Putamen (tissue), 1 donor: ENCODE measurements at places on chromosomes 2 and 18.

DNA sequence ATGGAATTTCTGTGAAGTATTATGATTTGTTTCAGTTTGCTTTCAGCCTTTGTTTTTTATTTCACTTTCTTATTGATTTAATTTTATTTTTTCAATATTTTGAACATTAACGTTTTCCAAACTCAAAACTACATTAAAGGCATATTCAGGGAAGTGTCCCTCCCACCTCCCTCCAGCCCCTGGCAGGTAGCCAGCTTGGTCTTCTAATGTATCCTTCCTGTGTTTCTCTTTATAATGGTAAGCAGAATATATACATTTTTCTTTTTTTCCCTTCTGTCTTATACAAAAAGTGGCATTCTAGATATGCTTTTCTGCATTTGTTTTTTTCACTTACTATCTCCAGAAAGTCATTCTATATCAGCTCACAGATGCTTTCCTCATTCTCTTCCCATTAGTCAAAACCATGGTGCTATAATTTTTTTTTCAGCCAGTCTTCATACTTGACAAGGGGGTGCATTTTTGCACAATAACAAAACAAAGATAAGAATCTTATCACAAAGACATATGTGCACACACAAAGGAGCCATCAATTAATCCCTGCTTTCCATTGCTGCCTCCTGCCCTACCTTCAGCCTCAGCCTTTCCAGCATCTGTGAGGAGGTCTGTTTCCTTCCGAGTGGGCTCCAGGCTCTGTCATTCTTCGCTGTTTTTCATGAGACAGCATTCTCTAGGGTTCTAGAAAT is 33.7 kb upstream of the TMEM177 start:
- DNase-seq: no peak

GRCh38 chr18:6401687-6402086 is 13.0 kb downstream of the L3MBTL4 start:
- DNase-seq: no peak

GRCh38 chr18:58349650-58350049 is 279.2 kb downstream of the ALPK2 start:
- DNase-seq: peak; percentile 47

GRCh38 chr18:49447810-49448745 is 12.4 kb downstream of the DYM start:
- DNase-seq: no peak

GRCh38 chr2:119706221-119706620 is 27.2 kb downstream of the TMEM177 start:
- no peak for DNase-seq

GRCh38 chr18:79952996-79953559 is 1.6 kb upstream of the SLC66A2 start:
- no peak for DNase-seq

DNA sequence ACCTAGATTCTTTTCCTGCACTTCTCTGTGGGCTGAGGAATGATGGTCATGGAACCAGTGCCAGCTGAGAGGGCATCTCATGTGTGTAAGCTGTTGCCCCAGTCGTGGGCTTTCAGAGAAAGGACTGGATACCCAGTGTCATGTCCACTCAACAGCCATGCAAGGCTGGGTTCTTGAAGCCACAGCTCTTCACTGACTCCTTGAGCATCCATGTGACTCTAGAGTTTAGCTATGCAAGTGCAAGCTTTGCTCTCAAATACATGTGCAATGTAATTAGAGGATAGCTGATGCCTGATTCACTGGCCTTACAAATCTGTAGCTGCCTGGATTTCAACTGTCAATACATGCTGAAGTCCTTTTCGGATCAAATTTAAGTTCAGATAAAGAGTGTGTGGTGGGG is 46.8 kb upstream of the EML6 start:
- DNase-seq: no peak

DNA sequence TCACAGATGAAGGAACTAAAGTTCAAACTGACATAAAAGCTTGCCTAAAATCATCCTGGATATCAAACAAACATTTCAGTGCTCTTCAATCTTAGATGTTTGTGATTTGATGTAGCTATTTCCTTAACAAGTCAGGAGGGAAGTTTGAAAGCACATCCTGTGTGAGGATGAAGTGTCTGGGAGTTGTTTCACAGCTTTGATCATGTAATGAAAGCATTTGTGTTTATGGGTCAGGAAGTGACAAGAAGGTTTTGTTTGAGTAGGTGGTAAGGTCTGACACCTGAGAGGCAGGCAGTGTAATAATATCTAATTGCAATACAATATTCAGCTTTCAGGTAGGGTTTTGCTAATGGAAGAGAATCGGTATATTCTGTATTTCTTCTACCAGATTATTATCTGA is 26.0 kb upstream of the CSRNP3 start:
- no peak for DNase-seq

- DNase-seq: peak; percentile 34
These were observed 54.1 kb downstream of the ATP8B1 start for GRCh38 chr18:57748770-57749603.

- no peak for DNase-seq
These were observed 124.9 kb downstream of the L3MBTL4 start for GRCh38 chr18:6289843-6290242.

DNA sequence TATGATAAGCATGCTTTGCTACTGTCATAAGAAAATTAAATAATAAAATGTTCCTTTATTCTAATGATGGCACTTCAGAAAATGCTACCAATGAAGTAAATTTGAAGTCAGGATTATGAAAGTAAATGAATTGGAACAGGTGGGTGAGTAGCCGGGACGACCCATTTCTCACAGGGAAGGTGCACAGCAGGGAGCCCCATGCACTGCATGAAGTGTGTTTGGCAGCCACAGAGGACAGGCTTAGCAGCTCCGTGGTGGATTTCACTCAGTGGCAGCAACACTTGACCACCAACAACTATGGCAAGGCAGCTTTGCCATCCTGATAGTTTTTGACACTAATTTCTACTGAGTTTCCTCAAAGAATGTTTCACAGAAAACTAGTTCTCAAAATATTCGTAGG is 146.3 kb downstream of the ATL2 start:
- DNase-seq: no peak

- DNase-seq: no peak
These were observed 9.4 kb downstream of the FAM124B start for GRCh38 chr2:224392545-224392944.

DNA sequence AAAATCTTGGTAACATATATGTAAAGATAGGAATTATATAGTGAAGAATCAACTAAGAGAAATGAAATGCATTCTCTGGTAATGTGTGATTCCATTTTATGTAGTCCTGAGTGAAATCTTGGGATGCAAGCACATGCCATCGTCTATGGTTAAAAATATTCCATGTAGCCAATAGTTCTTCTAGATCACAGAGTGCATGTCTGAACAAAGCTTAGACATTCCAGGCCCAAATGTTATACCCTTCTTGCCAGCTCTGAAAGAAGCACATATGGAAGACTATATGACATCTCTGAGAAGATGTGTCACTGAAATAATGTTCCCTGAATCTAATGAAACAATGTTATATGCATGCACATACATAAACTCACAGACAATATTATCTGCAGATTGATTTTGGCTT is 92.3 kb upstream of the TFPI start:
- no peak for DNase-seq

DNA sequence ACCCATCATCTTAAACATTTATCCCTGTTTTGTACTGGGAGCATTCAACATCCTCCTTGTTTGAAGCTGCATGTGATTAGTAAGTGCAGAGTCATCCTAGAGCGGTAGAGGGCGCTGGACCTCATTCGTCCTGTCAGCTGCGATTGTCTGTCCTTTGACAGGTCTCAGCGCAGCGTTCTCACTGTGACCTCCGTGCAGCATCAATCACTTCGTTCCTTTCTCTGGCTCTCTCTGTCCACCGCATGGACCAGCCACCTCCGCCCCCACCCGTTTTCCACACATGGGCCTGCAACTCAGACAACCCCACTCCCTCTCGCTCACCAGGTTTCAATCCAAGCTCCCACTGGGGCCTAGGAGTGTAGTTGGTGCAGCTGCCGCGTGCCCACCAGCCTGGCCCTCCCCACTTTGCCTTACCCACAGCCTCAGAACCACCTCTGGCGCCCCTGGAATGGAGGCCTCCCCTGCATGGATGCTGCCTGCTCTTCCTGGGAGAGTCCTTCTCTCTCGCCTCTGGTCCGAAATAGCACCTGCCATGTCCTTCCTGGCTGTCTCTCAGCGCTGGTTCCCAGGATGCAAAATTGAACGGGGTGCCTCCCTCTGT is 90.5 kb downstream of the NDUFA10 start:
- peak; percentile 74 for DNase-seq

DNA sequence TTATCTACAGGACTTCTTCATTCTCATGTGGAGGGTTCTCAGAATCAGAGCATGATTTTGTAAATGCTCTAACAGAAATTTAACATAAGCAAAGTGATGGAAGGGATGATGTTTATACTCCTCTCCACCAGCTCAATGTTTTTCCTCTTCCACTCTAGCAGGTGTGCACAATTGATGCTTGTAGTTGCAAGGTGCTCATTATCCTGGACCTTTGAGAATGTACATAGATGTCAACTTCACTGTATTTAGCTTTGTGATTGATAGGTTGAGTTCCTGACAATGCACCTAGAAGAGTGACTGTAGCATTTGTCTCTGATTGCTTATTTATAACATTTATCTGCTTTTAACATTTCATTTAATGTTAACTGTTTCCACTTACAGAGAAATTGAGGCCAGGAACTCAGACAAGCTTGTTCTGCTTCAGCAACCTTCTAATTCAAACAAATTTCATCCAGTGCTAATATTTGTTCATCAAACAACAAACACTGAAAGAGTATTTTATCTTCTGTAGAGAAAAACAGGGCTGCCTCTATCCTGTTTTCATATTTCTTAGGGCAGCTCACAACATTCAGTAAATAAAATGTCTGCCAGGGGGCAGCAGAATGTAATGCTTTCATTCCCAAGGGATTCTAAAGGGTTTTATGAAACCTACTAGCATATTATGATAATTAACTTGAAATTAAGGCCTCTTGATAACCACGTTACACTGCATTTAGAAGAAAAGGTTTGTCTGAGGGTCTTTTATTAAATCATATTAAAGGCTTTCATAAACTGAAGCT is 127.9 kb upstream of the NOL4 start:
- peak; percentile 0 for DNase-seq

GRCh38 chr18:22063102-22063501 is 106.3 kb upstream of the GATA6 start:
- no peak for DNase-seq

DNA sequence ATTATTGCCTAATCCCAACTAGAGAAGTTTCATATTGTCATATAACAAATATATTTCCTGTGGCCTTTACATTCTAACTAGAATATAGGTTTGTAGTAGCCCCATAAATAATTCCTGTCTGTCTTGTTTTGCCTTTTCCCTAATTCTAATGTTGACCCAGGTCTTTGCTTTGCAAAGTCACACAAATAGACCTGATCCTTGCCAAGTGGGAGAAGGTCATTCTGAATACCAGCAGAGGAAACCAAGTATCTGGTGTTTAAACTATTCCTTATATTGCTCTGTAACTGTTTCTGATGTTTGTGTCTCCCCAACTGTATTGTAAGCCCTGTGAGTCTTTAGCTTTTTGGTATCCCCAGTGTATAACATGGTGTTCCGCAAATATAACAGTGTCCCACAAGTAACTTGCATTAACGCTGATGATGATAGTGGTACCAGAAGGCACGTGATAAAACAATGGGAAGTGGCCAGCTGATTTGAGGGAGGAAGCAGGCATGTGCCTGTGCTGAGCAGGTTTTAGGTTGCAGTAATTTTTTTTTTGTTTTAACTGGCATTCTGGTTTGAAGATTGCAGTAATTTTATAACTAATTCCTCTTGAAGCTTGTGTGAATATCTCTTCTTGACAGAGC is 11.1 kb downstream of the HADHB start:
- DNase-seq: no peak

- DNase-seq: peak; percentile 49
These were observed 125.6 kb downstream of the SOCS6 start for GRCh38 chr18:70414315-70414900.

DNA sequence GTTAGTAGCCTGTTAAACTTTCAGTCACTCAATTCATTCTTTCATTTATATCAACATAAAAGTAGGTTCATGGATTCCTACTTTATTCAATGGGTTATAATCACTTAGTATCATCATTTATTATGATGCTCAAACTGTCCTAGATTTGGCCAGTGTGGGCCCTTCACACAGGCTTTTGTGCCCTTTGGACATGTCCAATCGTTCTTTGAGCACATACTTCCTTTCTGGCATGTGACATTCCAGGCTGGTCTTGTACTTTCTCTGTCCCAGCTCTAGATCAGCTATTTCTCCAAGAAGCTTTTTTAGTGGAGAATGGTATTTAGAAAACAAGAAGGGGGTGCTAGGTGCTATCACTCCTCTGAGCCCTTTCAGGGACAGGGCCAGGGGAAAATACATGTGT is 11.5 kb downstream of the POLR1A start:
- DNase-seq: no peak

DNA sequence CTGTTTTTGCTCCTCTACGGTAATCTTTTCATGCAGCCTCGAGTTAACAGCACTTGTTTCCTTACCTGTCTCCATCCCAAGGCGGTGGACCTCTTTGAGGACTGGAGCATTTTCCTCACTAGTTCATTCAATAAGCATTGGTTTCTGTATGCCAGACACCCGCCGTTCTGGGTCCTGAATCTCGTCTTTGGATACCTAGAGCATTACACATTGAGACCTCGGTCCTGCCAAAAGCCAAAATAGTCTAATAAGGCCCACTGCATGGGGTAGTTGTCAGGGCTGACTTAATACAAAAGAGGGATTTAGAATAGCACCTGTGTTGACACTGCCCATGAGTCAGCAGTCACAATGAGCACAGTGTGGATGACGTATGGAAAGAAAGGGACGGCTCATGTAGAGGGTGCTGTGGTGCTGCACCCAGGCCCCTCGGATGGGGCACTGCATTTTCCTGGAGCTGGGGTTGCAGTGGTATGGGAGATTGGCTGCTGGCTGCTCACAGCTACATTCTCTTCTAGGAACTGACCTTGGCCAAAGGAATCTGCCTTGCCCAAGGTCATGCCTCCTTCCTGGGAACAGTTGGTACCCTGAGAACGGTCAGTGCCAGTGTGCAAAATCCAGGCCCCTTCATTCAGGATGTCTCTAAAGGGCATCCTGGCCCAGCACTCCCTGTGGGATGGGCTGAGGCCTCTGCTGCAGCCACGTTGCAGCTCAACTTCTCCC is 126.9 kb upstream of the NCK2 start:
- no peak for DNase-seq

GRCh38 chr2:67384123-67384822 is 12.9 kb upstream of the ETAA1 start:
- DNase-seq: no peak

GRCh38 chr18:61535401-61535800 is 202.2 kb downstream of the CDH20 start:
- no peak for DNase-seq

- DNase-seq: no peak
These were observed 34.0 kb upstream of the SESTD1 start for GRCh38 chr2:179298666-179299065.

DNA sequence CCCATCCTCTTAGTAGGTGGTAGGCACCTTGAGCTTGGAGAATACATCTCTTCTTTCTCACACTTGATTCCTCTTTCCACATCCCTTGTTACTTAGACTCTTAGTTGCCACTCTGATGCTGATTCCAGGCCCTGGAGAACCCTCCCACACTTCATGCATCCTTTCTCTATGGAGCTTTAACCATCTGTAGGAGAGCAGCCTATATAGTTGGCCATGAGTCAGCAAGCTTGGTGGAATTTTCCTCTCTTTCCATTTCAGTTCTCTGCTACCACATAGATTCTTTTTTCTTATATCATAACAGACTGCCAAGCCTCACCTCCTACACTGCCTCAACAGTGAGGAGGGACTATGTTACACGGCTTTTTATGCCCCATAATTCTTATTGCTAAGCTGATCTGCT is 851.6 kb upstream of the CDH2 start:
- DNase-seq: no peak
